ENCODE measurements at places on chromosomes 11 and 22. TPM values are rescaled to one million over a fixed set of nuclear protein-coding genes. Genes with fewer than 3 reads are reported as not detected.
A peak's percentile ranks its signal among the peaks of the same experiment; 100 is the strongest.

DNA sequence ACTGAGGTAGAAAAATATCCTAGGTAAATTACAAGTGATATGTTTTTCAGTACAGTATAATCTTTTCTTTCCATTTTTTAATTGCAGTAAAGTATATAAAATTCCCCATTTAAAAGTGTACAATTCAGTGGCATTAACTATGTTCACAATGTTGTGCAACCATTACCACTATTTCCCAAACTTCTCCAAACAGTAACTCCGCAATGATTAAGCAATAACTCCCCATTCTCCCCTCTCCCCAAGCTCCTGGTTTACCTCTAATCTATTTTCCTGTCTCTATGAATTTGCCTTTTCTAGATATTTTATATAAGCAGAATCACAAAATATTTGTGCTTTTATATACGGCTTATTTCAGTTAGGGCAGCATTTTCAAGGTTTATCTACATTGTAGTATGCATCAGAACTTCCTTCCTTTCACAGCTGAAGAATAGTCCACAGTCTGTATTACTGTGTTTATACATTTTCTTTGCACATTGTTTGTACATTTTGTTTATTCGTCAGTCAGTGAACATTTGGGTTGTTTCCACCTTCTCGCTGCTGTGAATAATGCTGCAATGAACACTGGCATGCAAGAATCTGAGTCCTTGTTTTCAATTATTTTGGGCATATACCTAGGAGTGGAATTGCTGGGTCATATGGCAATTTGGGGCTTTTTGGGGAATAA, 110.7 kb downstream of the RPL27A start:
- no peak for DNase-seq

GRCh38 chr11:94705419-94705818, 62.7 kb upstream of the AMOTL1 start:
- DNase-seq: no peak

DNA sequence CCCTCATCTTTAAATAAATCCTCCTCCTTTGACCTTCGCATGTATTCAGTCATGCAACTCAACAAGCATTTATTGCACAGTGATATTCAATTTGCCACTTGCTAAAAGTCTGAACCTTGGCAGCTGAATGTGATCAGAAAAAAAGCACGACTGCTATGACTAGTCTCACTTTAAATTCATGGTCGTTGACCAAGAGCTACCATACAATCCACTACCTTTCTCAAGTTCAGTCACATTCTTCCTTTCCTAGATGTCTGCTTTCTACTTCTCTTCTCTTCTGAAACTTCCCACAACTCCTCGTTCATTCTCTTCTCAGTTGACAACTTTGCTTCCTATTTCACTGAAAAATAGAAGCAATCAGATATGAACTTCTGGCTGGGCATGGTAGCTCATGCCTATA, 2.0 kb upstream of the SAA1 start:
- no peak for DNase-seq

DNA sequence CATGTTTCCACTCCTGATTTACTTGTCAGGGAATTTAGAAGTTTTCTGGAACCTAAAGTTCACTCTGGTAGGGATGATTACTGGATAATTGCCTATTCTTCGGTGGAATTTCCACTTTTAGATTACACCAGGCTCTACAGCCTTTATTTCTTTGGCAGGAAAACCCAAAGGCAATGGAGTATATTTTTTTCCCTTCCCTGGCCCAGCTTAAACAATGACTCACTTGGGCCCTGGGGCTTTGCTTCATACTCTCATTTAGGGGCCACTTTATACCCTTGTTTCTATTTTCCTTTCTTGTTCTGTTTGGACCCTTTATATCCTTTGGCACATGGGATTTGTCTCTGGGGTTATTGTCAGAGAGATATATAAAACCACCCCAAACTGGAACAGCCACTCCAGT, 114.7 kb downstream of the CSTPP1 start:
- no peak for DNase-seq

DNA sequence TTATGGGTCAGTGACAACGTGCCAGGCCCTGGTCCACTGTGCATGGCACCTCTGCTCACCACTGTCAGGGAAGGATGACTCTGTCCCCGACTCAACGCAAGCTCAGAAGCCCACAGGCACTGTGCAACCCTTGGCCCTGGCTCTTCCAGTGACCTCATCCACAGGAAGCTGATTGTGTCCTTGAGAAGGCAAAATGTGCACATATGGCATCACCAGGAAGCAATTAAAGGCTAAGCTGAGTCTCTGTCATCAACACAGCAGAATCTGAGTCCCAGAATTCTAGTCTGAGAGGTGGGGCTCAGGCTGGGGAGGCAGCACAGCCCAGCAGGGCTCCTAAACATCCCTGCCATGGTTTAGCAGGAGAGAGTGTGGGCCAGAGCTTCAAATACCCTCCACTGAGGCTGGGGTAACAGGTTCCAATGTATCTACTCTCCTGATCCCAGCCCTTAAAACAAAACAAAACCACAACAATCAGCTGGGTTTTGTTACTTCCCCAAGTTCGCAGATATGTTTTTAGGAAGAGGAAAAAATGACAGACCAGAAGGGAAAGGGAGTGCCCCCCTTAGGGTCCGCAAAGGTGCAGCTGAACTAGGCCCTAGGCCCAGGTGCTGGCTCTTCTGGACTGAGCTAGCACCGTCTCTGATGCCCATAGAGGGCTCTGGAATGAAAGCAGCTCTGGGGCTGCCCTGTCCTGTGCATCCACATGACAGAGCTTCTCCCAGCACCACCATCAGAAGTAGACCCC, 33.5 kb upstream of the GNAZ start:
- no peak for DNase-seq

DNA sequence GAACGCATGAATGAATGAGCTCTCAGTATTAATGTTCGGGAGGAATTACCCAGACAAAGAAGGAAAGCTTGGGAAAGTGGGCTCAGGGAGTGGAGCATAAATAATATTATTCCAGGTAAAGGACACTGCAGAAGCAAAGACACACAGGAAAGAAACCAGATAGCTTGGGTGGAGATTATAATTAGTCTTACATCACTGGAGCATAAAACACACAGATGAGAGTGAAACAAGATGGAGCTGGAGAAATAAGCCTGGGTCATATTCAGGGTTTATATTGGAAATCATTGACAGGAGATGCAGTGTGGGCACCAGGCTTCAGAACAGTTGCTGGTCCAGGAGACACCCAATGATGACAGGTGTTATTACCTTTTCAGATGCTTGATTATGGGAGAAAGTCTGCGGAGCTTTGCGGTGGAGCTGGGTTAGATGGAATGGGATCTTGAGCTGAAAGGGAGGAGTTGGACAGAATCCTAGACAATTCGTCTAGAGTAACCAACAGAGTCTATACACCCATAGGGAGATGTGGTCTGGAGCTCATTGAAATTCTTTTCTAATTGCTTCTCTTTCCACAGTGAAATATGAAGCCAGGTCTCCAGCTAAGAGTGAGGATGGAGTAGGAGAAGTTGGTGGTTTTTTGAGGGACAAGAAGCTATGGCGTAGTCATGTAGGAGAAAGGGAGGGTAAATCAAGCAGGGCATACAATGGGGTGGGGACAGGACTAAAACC, 227.2 kb downstream of the FAM76B start:
- no peak for DNase-seq

DNA sequence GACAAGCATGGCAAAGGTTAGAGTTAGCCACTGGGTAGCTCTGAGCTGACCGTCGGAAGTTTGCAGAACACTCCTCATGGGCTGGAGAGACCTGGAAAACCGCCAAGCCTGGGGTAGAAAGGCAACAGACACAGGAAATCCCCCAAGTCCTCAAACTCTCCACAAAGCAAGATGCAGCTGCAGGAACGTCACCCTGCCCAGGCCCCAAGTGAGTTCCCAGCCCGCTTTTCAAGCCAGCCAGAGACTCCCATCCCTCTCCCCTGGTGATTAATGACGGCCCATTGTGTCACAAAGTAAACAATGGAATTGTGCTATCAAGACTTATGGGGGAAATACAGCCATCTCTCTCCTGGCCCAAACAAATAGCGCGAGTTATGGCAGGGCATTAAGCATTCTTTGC, 633.0 kb downstream of the TBC1D22A start:
- no peak for DNase-seq

- peak; percentile 62 for DNase-seq
Measured at GRCh38 chr11:45092901-45093760, 53.3 kb upstream of the PRDM11 start.

- DNase-seq: peak; percentile 74
Measured at GRCh38 chr22:46604306-46604690, 15.9 kb upstream of the GRAMD4 start.

GRCh38 chr22:49597428-49598039, 230.1 kb downstream of the BRD1 start:
- DNase-seq: no peak

- DNase-seq: no peak
Measured at GRCh38 chr22:47289336-47289985, 527.0 kb downstream of the TBC1D22A start.

DNA sequence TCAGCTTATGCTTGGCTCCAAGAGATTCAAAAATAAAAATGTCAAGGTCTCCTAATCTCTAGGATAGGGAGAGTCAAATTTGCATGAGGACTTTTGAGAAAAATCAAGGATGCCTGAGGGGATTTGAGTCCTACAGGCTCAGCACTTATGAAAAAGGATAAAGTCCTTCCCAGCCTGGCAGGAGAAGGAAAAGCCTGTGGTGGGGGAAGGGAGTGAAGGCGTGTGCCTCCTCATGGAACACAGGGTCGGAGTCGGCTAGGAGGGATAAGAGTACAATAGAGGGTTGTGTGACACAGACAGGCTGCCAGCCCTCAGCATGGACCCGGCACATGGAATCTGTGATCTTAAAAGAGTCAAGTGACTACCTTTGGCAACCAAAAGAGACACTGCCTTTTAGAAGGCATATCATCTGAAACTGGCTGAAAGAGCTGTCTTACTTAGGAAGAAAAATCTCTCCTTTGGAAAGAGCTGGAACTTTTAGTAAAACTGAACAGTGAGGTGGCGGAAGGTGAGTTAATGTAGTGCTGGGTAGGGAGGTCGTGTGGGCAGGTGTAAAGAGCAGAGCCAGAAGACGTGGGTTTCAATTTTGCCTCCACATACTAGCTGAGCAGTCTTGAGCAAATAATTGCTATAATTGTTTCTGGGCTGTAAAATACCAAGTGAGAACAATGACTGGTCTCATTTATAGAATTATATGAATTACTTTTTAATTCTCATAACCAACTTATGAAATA, 58.8 kb upstream of the RDX start:
- DNase-seq: no peak

- no peak for DNase-seq
Measured at GRCh38 chr11:12271826-12272366, 105.5 kb upstream of the PARVA start.

GRCh38 chr22:35172442-35172841, 84.9 kb upstream of the HMGXB4 start:
- no peak for DNase-seq

GRCh38 chr22:32628628-32629572, 154.3 kb downstream of the FBXO7 start:
- DNase-seq: no peak

GRCh38 chr22:39815932-39816331, 77.6 kb downstream of the ENTHD1 start:
- DNase-seq: no peak

DNA sequence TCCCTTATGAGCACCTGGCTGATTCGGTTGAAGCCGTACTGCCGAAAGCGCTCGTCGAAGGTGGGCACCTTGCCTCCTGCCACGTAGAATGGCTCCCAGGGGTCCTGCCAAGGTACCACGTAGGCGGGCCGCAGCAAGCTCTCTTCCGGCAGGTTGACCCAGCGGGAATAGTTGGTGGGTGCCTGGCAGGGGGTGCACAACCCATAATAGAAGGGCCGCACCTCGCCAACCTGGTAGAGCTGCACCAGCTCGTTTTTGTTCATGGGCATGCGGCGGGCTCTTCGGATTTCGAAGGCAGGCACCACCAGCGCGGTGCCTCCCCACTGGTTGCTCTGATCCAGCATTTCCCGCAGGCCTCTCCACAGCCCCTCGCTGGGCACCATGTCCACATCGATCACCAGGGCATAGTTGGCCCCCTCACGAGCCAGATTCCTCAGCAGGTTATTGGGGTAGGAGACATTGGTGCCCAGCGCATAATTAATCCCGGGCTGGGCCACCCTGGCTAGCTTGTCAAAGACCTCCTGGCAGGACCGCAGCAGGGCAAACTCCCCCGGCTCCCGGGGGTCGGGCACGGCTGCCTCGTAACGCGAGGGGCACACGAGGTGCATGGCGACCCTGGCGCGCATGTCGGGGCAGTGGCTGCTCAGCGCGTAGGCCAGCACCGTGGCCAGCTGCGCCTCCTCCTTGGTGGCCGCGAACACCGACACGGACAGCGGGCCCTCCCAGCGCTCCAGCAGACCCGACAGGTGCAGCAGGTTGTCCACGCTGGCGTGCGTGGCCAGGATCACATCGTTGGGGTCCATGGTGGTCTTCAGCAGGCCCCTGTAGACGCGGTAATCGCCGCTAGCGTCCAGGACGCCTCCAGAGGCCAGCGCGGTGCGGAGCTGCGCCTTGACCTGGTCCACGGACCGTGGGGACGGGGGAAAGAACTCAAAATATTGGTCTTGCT, 679 bp downstream of the B4GAT1 start:
- DNase-seq: no peak

DNA sequence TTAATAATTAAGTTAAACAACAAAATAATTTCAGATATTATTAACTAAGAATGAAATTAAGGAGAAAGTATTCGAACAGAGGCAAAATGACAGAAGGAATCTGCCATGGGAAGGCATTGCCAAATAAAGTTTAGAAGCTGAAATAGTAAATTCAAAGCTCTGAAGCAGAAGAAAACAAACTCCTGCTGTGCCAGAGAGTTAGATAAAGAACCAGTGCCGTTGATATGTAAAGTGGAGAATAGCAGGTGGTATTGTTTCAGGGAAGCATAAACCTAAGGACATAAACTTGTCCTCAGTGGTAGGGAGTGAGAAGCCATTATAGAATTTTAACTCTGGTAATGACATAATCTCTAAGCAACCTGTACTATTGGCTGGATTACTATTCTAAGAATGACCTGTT, 2.7 kb upstream of the HBG2 start:
- no peak for DNase-seq

- no peak for DNase-seq
Measured at GRCh38 chr22:48658871-48659270, 1168.8 kb downstream of the BRD1 start.

DNA sequence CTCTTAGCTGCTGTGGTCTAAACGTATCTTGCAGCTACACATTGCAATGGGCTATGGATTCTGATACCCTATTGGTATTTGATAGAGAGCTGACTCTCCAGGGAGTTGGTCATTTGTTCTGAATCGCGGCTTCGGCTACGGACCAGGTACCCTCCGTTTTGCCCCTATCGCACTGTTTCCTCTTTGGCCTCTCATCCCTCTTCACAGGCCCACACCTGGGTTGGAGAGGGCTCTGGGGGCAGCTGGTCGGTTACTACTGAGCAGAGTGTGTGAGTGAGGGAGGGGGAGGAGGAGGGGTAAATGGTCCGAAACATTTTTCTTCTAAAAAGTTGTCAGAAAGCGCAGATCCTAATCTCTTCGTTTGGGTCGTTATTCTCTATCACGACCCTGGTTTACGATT, 48.8 kb upstream of the HSD17B12 start:
- no peak for DNase-seq

- peak; percentile 71 for DNase-seq
Measured at GRCh38 chr22:32546496-32546895, 71.9 kb downstream of the FBXO7 start.

The SULT4A1 gene
- total RNA-seq: not detected

The GGTLC2 gene
- total RNA-seq: not detected

The ANGPTL5 gene
- 2.7 TPM for total RNA-seq

The OR51B5 gene
- total RNA-seq: not detected

The TSKU gene
- 120 TPM for total RNA-seq

The KLHL22 gene
- total RNA-seq: 16.9 TPM

The OR5D14 gene
- total RNA-seq: not detected

Measured in lower leg skin (tissue), 4 donors.